ENCODE measurements at places on chromosomes 2 and 18. TPM values are rescaled to one million over a fixed set of nuclear protein-coding genes. Genes with fewer than 3 reads are reported as not detected.
A peak's percentile ranks its signal among the peaks of the same experiment; 100 is the strongest.

- peak; percentile 52 for DNase-seq
These were observed 14.2 kb downstream of the NIFK start for GRCh38 chr2:121722479-121722878.

GRCh38 chr2:152354909-152355308, 19.9 kb downstream of the FMNL2 start:
- no peak for DNase-seq

DNA sequence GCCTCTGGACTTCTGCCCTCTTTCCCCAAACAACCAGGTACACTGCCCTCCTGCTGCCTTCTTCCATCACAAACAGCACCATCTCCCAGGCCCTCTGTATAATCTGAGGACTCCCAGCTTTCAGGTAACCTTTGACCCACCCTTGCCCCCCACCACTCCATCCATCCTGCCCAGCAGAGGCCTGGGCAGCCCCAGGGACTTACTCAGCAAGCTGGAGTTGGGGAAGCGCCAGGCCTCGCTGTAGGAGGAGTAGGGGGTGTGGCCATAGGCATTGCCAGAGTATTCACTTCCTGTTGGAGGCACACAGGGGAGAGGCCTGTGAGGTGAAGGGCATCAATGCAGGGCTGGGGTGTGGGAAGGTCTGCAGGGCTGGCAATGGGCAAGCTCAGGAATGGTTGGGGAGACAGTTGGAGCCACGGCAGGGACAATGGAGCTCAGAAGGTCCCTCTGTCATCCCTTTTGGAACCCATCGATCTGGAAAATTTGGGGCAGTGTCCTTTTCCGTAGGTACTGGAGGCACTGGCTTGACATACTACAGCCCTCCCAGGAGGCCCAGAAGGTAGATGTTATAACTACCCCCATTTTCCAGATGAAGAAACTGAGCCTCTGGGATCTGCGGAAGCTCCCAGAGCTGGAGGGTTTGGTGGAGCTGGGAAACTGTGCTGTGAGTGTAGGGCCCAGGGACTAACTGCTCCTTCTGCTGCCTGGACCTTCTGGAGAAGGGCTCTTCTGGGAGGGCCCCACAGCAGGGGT, 46.3 kb downstream of the PSD4 start:
- DNase-seq, result no peak

The KRTCAP3 gene
- total RNA-seq, result 10.1 TPM

The GALM gene
- 97.4 TPM for total RNA-seq

DNA sequence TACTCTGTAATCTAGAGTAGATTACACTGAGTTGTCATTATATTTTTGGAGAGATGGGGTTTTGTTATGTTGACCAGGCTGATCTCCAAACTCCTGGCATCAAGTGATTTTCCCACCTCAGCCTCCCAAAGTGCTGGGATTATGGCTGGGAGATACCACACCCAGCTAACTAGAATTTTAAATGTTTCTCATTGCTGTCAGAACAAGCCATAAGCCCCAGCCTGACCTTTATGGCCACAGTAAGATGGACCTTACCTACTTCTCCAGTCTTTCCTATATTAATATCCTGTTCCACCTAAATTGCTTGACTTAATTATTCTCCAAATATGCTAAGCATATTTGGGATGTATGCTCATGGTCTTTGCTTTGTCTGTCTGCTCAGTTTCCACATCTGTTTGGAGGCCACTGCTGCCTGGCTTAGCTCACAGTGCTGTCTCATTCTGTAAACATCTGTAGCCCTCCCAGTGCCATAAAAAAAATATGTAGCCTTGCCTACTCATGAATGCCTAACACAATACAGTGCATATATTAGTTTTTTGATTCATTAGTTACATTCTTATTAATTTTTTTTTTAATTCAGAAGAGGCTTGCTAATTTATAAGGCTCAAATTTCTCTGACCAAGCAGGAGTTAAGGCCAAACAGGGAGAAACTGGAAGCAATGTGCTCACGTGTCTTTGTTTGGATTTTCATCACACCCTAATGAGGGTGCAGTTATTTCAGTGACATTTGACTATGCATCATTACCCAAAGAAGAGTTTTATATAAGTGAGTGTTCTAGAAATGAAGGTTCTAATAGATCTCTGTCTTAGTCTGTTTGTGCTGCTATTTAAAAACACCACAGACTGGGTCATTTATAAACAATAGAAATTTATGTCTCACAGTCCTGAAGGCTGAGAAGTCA, 45.3 kb upstream of the PSME4 start:
- DNase-seq, result no peak

GRCh38 chr2:151343073-151343472, 14.3 kb upstream of the TNFAIP6 start:
- DNase-seq, result no peak

The HMSD gene
- 9.6 TPM for total RNA-seq

GRCh38 chr2:18949871-18950270, 360.5 kb upstream of the NT5C1B start:
- no peak for DNase-seq

- DNase-seq, result no peak
These were observed 590.8 kb upstream of the CDH2 start for GRCh38 chr18:28767727-28768211.

The DUSP2 gene
- total RNA-seq, result 40.8 TPM

DNA sequence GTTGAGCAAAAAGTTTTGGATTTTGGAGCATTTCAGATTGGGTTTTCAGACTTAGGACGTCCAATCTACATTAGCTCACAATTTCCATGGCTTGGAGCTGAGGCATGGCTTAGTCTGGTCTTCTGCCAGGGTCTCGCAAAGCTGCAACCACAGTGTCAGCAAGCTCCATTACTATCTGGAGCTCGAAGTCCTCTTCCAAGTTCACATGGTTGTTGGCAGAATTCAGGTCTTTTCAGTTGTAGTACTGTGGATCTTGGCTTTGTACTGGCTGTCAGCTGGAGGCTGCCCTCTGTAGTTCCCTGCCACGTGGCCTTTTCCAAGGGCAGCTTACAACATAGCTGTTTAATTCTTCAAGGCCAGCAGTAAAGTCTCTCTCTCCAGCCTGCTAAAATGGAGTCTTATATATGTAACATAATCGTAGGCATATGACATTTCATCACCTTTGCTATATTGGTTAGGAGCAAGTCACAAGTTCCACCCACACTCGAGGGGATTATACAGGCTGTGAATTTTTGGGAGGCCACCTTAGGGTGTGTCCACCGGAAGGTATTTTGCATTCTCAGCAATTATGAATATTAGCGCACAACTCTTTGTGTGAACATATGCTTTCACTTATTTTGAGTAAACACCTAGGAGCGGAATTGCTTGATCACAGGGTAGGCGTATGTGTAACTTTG, 41.5 kb upstream of the EPC2 start:
- peak; percentile 17 for DNase-seq

DNA sequence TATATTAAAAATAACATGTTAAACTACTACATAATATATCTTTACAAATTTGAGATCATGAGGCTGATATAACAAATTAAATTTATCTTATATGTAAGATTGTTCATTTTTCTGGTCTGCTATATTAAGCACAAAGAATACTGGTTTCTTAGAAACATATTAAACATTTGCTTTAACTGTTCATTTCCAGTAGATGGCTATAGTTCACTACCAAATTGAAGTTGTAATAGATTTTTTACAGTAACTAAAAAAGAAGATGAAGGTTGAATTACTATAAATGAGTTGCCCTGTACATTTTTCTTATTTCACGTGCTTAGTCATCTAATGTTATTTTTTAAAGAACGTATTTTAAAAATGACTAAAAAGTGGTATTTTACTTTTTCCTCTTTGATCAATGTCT, 57.0 kb downstream of the ZNF407 start:
- DNase-seq, result no peak

DNA sequence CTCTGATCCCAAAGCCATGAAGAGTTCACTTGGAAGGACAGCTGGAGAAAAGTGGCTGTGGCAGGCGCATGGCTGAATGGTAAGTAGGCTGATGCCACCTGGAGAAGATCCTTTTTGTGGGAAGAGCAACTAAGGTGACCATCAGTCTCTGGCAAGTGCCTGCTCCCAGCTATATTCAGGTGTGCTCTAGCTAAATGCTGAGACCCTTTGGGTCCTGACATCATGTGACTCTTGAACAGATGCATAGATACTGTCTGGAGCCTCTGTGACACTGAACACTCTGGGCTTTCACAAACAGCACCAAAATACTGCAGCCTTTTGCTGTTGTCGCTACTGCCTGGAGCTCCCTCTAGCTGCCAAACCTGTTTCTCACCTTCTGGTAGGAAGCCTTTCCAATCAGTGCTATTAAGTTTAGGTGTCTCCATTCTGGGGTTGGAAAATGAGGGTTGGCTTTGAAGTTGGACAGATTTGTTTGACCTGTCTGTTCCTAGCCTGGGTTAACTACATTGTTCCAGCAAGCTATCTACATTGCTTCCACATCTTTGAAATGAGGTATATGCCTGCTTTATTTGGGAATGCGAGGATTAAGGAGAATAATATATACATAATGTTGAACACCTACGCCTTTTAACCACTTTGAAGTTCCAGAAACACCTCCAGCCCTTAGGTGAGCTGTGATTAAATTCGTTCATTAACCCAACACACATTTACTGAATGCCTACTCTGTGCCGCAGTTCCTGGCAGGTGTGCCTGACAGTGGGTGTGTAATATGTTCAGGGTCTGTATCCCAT, 3.1 kb downstream of the EGR4 start:
- DNase-seq, result peak; percentile 58

- no peak for DNase-seq
These were observed 1.3 kb upstream of the UBE2E3 start for GRCh38 chr2:180978903-180979748.

GRCh38 chr2:5391362-5391761, 300.8 kb upstream of the SOX11 start:
- DNase-seq, result no peak

- peak; percentile 17 for DNase-seq
These were observed 327 bp downstream of the LTBP1 start for GRCh38 chr2:32947076-32947483.

The GCG gene
- not detected for total RNA-seq

- DNase-seq, result no peak
These were observed 10.5 kb downstream of the CYP27A1 start for GRCh38 chr2:218792433-218792832.

DNA sequence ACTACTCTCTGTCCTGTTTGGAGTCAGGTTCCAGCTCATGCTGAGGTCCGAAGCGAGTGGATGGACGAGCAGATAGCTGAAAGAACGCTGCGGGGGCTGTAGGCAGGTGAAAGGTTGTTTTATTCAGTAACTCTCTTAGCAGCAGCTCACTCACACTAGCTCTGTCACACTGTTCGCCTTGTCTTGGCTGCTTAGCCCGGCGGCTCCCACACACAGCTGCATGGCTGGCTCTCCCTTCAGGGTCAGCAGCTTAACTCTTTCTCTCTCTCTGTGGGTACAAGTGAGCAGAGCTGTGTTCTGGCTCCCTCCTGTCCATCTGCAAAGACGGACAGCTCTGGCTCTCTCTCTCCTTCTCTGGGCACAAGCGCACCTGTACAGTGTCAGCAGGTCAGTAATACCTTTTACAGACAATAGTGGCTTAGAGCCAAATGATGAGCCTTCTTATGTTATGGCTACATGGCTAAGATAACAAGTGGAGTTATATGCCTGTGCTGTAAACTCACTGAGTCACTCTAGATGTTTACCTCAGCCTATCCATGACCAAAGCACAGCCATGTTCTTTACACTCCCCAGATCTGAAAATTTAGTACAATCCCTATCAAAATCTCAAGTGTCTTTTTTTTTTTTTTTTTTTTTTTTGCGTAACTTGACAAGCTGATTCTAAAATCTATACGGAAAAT, 149.3 kb downstream of the GALNT1 start:
- no peak for DNase-seq

DNA sequence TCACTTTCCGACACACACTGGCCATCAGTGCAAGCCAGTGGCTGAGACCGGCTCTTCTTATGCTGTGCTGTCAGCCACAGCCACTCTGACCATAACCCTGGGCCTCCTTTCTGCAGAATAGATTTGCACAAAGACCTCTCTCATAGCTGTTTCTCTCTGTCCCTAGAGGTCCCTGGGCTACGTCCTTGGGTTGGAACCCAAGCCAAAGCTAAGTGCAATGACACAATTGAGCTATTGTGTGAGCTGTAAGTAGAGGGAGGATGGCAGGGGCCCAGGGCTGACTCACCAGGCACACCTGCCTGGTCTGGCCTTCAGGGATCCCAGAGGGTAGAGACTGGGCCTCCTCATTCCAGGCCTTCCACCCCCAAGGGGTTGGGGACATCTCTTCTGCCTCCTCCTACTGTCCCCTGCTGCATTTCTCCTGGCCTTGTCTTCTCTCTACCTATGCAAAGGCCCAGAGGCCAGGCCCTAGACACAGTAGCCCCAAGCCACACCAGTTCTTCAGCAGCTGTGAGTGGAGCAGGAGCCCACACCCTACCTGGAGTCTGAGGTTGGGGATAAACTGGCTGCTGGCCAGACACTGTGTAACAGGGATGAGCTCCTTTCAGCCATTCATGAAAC, 174.6 kb downstream of the NCK2 start:
- DNase-seq, result no peak

DNA sequence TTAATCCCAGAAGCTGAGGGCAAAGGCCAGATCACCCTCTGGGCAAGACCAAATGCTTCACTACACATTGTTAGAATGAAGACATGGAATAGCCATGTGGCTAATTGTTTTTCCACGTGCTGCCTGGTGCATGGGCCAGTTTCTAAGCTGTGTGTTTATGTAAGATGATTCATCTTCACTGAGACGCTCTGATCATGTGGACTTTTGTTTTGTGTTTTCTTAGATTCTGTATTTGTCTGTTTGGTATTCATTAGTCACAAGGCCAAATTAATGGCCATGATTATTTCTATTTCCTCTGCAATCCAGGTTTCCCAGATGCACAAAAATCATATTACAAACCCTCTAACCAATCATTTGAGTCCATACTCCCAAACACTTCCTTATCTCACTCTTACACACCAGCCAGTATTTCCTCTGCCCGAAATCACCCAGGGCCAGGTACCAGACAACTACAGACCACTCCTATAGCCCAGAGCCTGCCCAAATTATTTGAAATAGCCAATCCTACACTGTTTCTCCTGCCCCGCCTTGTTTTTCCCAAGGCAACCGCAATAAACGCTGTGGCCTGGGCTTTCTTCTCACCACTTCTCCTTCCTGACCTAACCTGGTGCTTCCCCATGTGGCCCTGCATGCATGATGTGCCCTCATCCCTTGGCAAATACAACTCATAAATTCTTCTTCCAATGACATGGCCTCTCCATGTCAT, 94.2 kb upstream of the SP3 start:
- DNase-seq, result no peak

GRCh38 chr2:162967147-162967546, 128.6 kb upstream of the KCNH7 start:
- DNase-seq, result no peak

The ALS2 gene
- 13.5 TPM for total RNA-seq

The FTCDNL1 gene
- total RNA-seq, result 0.86 TPM

GRCh38 chr2:150327564-150328489, 159.6 kb downstream of the RND3 start:
- DNase-seq, result no peak

DNA sequence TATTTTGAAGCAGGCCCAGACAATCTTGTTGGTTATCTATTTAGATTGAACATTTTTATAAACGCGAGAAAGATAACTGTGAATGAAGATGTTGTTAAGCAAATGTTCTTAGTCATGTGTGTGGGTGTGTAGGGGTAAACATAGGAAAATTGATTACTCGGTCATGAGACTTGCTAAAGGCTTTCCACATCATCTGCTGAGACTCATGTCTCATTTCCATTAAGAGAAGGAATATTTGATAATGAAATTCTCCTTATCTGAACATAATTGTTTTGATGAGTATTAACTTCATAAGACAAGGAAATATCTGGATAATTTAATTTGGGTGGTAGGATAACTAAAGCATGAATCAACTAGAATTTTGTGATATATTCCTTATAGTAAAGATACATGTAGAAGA, 19.7 kb downstream of the CCDC102B start:
- DNase-seq, result no peak

Data from activated CD4-positive, alpha-beta memory T cell treated with anti-CD3 and anti-CD28 coated beads, Interleukin-2, amount 10 ng/mL, durations not matched to agents 7 days and 5 days (primary cell).